NCI-H2029 treated with DMSO at 0.1 percent for 48 hours (cell line): ENCODE measurements at places on chromosomes 1 and 21.

- no peak for DNase-seq
Measured at GRCh38 chr1:180854001-180854400, 58.7 kb upstream of the KIAA1614 start.

GRCh38 chr1:87200875-87201638 is 127.6 kb upstream of the LMO4 start:
- peak; percentile 87 for DNase-seq

- no peak for DNase-seq
Measured at GRCh38 chr1:216627252-216627651, 96.0 kb downstream of the ESRRG start.

GRCh38 chr1:187474336-187474735 is 645.6 kb downstream of the PLA2G4A start:
- DNase-seq = no peak

DNA sequence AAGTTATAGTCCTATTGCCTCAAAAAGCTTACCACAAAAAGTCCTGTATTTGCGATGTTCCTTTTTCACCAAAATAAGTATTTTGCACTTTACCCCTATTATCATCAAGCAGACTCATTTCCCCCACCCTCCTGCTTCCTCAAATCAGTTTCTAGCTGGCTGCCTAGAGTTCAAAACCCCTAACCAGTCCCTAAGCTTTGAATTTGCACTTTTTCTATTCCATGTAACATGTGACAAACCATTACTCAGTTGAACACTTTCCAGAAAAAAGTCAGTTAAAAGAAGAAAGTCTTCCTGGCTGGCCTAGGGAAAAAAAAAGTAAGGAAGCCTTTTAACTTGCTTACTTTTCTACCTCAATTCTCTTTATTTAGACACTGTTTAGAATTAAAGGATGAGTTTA is 8.2 kb downstream of the CEP170 start:
- DNase-seq = no peak

DNA sequence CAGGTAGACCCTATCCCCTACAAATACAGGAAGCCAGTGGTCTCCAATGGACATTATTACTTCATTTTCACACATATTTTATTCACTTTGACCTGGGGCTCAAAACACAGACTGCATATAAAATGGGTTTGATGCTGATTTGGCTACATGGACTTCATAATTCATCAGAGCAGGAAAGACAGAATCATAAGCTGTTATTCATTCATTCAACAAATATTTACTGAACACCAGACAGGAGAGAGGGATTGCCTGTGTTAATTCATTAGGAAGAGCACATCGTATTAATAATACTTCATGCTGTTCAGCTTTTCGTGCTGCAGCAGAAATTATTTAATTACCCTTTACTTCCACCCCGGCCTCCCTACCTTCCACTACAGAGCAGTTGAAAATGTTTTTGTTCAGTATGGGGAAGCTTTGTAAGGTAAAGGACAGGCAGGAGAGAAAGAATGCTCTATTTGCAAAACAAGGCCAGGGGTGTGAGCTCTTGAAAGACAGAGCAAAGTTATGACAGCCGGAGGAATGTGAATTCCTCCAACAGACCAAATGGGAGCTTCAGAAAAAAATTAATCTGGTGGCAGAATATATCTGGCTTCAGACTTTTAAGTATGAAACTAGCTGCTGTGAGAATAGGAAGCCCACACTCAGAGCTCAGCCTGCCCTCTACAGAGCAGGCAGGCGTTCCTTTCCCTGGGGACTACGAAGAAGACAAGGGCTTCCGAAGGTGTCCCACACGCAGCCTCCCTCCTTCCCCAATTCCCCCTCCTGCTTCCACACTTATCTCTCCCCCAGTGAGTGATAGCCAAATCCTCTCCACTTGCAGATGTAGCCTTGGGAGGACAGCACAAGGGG is 58.0 kb downstream of the MDM4 start:
- no peak for DNase-seq

- DNase-seq = no peak
Measured at GRCh38 chr1:221689138-221689537, 52.8 kb downstream of the DUSP10 start.

DNA sequence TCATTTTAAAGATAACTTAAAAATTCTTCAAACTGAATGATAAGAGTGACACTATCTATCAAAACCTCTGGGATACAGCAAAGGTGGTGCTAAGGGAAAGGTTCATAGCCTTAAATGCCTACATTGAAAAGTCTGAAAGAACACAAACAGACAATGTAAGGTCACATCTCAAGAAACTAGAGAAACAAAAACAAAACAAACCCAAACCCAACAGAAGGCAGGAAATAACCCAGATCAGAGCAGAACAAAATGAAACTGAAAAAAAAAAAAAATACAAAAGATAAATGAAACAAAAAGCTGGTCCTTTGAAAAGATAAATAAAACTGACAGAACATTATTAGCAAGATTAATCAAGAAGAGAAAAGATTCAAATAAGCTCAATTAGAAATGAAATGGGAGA is 6.8 kb downstream of the ODF2L start:
- no peak for DNase-seq

- no peak for DNase-seq
Measured at GRCh38 chr1:212669102-212669501, 30.5 kb downstream of the BATF3 start.

- DNase-seq = no peak
Measured at GRCh38 chr1:44489481-44489880, 84.4 kb downstream of the RNF220 start.

GRCh38 chr1:222046684-222047263 is 304.9 kb upstream of the DUSP10 start:
- DNase-seq = no peak

GRCh38 chr1:89734442-89734841 is 86.4 kb upstream of the LRRC8D start:
- DNase-seq = no peak

GRCh38 chr1:206573762-206574161 is 38.5 kb downstream of the EIF2D start:
- no peak for DNase-seq
